ENCODE measurements at places on chromosomes 11 and 22.

GRCh38 chr22:27377501-27378295 lies 423.9 kb downstream of the MN1 start:
- DNase-seq: no peak

GRCh38 chr22:32080904-32081303 lies 37.8 kb downstream of the SLC5A1 start:
- DNase-seq: peak; percentile 55

DNA sequence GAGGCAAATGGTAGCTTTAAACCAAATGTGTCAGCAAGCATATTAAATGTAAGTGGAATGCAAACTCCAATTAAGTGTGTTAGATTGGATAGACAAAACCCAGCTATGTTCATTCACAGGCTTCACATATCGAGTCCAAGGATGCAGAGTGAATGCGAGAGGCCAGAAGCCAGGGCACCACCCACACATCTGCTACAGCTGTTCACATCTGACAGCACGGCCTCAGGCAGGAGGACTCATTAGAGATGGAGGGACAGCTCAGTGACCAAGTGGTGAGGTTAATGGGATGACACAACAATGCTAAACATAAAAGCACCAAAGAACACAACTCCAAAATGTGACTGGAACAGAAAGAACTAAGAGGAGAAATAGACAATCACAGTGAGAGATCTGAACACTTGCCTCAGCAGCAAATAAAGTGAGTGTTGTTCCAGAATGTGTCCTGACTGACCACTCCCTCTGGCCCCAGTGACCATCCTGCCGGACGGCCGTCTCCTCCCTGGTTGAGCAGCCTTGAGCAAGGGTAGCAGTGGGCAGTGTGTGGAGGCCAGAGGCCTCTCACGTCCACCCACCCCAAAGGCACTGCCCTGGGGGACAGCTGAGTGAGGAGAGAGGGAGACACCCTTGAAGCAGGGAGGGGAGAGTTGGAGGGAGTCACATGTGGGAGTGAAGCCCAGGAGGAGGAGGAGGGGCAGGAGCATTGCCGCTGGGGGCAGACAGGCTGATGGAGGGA lies 23.8 kb downstream of the ALG12 start:
- DNase-seq: no peak

DNA sequence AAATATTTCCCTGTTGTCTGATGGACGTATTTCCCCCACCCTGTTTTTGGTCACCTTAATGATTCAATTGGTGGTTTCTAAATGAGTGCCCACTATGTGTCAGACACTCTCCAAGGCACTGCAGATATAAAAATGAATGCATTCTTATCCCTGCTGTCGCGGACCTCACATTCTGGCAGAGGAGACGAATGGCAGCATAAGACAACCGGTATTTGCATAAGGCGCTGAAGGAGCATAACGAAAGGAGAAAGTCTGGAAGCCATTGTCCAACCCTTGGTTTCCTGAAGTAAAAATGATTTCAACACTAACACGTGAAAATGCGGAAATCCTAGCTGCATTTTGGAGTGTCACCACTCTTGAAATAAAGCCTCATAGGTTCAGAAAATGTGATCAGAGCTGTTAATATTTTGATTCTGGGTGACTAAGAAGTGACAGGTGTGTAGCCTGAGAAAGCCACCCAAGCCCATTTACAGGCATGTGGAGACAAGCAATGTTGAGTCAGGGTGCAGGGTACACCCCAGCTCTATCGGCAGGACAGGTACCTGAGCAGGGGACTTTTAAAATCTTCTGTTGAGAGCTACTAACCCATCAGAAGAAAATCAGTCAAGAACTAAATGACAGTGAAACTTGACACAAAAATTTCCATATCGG lies 10.1 kb upstream of the GAB2 start:
- DNase-seq: no peak

DNA sequence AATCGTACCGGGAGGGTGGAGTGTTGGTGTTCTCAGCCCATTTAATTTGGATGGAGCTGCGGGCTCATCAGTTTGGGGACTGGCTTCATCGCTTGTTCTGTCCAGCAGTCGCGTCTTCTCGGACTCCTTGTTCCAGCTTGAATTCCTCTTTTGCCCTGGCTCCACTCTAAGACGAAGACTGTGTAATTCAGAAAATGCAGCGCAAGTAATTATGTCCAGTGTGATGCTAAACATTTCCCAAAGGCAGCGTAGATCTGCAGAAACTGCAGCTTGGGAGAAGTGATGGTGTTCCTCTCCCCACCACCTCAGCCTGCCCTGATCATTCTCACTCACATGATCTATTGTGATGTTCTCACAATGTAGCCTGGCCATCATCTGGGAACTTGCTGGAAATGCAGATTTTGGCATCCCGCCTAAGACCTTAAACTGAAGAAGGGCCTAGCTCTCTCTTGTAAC lies 666 bp downstream of the SLC25A18 start:
- no peak for DNase-seq

DNA sequence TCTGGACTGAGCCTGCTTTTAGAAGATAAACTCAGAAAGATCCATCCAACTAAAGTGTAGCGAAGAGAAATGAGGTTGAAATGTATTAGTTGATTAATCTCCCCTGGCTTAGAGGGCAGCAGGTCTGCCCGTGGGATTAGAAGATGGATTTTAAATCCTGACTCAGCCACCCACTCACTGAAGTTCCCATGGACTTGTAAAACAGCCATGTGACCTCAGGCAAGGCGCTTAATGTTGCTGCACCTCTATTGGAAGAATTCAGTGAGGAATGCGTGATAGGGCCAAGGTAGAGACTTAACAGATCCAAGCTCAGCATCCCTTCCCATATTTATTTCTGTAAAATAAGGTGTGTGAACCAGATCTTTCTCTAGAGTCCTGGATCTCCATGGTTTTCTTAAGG lies 45.1 kb upstream of the ELF5 start:
- no peak for DNase-seq

DNA sequence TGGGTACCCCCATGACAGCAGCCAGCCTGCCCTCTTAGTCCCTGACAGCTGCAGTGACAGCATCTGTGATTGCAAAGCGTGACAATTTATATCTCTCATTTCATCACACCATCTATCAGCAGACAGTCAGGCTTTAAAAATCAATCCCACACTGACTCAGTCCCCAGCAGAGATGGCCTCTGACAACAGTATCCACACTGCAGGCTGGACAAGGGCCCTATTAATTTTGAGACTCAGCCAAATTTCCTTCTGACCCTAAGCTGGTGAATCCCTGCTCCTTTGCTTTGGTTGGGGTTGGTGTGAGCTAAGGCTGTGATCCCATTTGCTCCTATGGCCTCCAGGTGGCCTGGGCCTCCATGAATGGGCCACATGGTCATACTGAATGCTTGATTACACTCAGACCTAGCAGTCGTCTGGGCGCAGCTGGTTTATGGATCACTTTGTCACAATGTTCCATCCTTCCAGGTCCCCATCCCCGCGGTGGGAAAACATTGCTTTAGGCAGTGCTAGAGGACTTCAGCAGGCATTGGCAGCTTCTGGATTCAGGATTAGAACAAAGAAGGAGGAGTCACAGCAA lies 68.2 kb upstream of the B3GAT1 start:
- no peak for DNase-seq
